ENCODE measurements at places on chromosomes 3 and 15. TPM values are rescaled to one million over a fixed set of nuclear protein-coding genes. Genes with fewer than 3 reads are reported as not detected.

DNA sequence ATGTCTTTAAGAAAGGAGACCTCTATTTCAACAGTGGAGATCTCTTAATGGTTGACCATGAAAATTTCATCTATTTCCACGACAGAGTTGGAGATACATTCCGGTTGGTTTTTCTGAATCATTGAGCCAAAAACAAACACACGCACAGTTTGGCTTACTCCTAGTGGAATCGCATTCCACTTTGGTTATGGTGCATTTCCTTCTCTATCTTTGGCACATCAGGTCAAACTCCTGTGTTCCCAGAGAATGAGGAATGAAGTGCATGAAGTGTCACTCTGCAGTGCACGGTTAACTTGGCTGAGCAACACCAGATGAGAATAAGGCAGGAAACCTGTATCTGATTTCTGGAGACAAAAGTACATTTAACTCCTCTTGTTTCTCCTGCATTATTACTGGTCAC, 38.5 kb downstream of the HDC start:
- DNase-seq: no peak
- H3K36me3 ChIP-seq: no peaks in the 10 kb centered on the region
- no peak overlapping the region for H3K4me3 ChIP-seq
- no peak overlapping the region for H3K27ac ChIP-seq

DNA sequence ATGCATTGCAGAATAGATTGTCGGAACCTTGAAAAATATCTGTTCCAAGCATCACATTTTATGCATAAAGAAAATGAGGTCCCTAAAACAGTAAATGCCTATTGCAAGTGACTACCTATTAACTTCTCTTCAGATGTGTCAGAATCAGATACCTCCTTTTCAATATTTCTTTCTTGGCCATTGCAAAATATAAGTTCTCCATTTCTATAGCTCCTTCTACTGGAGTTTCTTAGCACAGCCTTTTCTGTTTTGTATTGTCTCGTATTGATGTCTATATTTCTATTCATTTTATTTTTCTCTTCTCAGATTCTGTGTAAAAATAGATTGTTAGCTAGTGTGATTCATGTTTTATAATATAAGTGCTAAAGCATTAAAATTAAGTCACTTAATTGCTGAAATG, 63.4 kb downstream of the PPARG start:
- DNase-seq: no peak
- H3K36me3 ChIP-seq: no peaks in the 10 kb centered on the region
- H3K27me3 ChIP-seq: no peaks in the 10 kb centered on the region
- no peak overlapping the region for H3K4me3 ChIP-seq
- H3K4me1 ChIP-seq: no peaks in the 10 kb centered on the region

DNA sequence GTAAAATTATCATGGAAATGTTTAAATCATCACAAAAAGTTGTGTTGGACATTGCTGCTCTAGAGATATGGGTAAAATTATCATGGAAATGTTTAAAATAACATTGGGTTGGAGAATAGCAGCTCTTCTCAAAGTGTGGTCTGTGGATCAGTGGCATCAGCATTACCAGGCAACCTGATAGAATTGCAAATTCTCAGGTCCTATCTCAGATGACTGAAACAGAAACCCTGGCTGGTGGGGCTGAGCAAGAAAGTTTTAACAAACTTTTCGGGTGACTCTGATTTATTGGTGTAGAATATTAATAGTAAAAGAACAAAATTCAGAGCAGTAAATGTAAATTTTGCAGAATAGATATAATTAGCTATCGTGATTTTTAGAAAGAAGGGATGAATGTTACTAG, 28.9 kb downstream of the NXPE3 start:
- H3K4me1 ChIP-seq: no peaks in the 10 kb centered on the region
- no peaks in the 10 kb centered on the region for H3K27me3 ChIP-seq
- no peak overlapping the region for H3K4me3 ChIP-seq
- no peaks in the 10 kb centered on the region for H3K36me3 ChIP-seq

DNA sequence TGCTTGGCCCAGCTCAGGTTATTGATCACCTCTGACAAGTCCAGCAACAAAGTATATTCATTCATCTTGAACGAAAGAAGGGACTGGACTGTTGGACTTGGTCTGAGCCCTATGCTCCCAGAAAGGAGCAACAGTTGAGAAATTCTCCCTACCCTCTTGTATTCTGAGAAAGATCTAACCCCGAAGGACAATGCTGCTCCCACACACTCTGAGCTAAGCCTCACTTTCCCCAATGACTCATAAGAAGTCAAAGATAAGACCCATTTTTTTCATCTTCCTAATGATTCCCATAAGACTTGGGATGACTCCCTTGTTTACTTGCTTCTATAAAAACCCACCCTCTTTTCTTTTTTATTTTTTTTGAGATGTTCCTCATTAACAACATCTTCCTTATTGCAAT, 549.4 kb upstream of the MDFIC2 start:
- H3K36me3 ChIP-seq: no peaks in the 10 kb centered on the region
- H3K27me3 ChIP-seq: peaks cover 3% of the 10 kb centered on the region
- no peak overlapping the region for H3K4me3 ChIP-seq
- H3K27ac ChIP-seq: no peak overlapping the region
- DNase-seq: no peak

- DNase-seq: peak; percentile 36
- H3K36me3 ChIP-seq: peaks cover 11% of the 10 kb centered on the region
- H3K27me3 ChIP-seq: peaks cover 3% of the 10 kb centered on the region
- H3K4me1 ChIP-seq: peaks cover 25% of the 10 kb centered on the region
Measured at GRCh38 chr3:193767353-193768069, 174.5 kb downstream of the OPA1 start.

DNA sequence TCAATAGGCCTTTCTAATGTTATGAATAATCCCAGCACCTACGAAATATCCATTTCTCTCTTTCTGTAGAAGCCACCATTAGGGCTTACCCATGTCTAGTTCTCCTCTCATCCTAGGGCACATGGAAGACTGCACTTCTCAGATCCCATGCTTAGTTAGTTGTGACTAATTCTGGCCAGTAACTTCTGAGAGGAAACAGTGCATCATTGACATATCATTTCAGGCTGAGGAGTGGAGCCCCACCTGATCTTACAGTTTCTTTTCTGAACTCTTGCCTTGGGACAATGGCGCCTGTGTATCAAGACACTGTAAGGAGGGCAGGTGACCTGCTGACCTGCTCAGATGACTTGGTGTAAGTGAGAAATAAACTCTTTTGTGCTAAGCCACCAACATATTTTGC, 39.4 kb upstream of the TBL1XR1 start:
- H3K27ac ChIP-seq: no peak overlapping the region
- H3K27me3 ChIP-seq: peaks cover 2% of the 10 kb centered on the region
- no peaks in the 10 kb centered on the region for H3K4me1 ChIP-seq
- no peak overlapping the region for H3K4me3 ChIP-seq

- no peak overlapping the region for H3K4me3 ChIP-seq
- no peaks in the 10 kb centered on the region for H3K4me1 ChIP-seq
- H3K36me3 ChIP-seq: no peaks in the 10 kb centered on the region
- no peak overlapping the region for H3K27ac ChIP-seq
- peaks cover 2% of the 10 kb centered on the region for H3K27me3 ChIP-seq
- DNase-seq: no peak
Measured at GRCh38 chr3:197926418-197926817, 23.6 kb upstream of the RPL35A start.

DNA sequence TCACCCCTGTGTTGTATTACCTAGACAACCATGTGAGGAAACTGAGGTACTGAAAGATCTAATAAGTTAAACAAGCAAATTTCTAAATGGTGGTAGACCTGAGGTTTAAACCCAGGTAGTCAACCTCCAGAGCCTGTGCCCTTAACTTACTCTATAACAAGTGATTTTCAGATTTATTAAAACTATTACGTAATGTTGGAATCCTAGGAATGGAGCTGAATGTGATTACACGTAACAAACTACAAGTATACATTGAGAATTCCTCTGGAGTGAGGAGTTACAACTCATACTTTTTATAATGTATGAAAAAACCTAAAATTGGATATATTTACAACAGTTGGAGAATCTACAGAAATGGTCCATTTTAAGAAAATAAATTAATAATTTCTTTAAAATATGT, 18.0 kb downstream of the FAM98B start:
- H3K27me3 ChIP-seq: no peaks in the 10 kb centered on the region
- no peak overlapping the region for H3K27ac ChIP-seq

The LRIG1 gene
- total RNA-seq: 30.2 TPM

The GOLGA6A gene
- total RNA-seq: 0.83 TPM

The FGF7 gene
- 0.07 TPM for total RNA-seq

The SERINC4 gene
- not detected for total RNA-seq

The BUB1B gene
- 16.5 TPM for total RNA-seq

All from glutamatergic neuron (in vitro differentiated cells).